SHP77 treated with DMSO at 0.1 percent for 48 hours (cell line): ENCODE measurements at places on chromosomes 13 and 19.
A peak's percentile ranks its signal among the peaks of the same experiment; 100 is the strongest.

GRCh38 chr19:33427801-33428626, 54.5 kb downstream of the CEBPG start:
- DNase-seq = no peak

- DNase-seq = no peak
These were observed 28.0 kb downstream of the CHST8 start for GRCh38 chr19:33649627-33650305.

GRCh38 chr19:48726556-48726955, 7.0 kb upstream of the MAMSTR start:
- no peak for DNase-seq

- DNase-seq = peak; percentile 93
These were observed 80.5 kb upstream of the MBNL2 start for GRCh38 chr13:97141564-97142005.

- DNase-seq = no peak
These were observed 5.4 kb downstream of the RNU6-9 start for GRCh38 chr19:898663-899062.

DNA sequence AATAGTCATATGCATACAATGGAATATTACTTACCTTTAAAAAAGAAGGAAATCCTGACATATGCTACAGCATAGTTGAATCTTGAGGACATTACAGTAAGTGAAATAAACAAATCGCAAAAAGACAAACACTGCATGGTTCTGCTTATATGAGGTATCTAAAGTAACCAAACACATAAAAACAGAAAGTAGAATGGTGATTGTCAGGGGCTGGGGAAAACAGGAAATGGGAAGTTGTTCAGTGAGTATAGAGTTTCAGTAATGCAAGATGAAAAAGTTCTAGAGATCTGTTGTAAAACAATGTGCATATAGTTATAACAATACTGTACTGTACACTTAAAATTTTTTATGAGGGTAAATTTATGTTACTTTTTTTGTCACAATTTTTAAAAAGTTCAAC, 219.4 kb downstream of the KLF5 start:
- no peak for DNase-seq

GRCh38 chr13:48448959-48449614, 36.2 kb upstream of the LPAR6 start:
- DNase-seq = no peak

- DNase-seq = no peak
These were observed 5.1 kb downstream of the UTP14C start for GRCh38 chr13:52029569-52029968.

GRCh38 chr19:47521473-47522180, 6.8 kb upstream of the NAPA start:
- DNase-seq = no peak

DNA sequence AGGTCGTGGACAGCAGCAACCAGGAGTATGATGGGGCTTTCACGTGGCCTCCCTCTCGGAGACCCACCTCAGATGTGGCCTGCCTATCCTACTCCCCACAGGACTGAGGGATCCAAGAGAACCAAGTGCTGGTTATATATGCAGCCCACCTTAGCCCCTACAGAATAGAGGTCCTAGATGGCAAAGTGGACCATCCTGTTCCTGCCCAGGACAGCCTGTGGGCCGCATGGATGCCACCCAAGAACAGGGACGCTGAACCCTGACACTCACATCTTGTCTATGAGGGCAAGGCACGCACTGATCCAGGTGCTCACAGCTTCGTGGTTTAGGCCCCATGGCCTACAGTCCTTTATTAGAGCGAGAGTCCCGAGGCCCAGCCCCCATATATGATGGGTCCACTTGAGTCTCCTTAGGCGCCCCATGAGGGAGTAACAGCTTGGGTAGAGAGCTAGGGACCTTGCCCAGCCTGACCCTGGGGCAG, 1.5 kb upstream of the SLC27A5 start:
- DNase-seq = no peak

GRCh38 chr19:6772028-6772865, at the start of gene VAV1:
VAV1 (plus strand) TSS chr19:6772708; CDS start chr19:6772808, 100 bp downstream.
- no peak for DNase-seq

DNA sequence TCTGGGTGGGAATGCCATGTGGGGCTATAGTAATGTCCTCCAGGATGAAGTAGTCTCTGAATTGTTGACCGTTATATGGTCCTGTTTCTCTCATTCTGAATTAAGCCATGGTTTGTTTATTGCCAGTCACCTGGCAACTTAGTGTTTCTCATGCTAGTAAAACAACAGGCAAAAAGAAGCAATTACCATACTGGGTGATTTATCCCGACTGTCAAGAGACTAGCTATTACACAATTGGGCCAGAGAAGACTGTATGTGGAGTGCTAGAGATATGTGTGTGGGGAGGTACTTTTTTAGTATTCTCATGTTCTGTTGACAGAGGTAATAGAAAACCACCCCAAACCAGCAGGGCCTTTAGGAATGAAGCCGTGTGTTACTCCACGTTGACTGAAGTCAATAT, 258.2 kb downstream of the TDRD3 start:
- no peak for DNase-seq

- DNase-seq = no peak
These were observed 1331.5 kb upstream of the PCDH20 start for GRCh38 chr13:62747152-62747551.

GRCh38 chr19:44772959-44773358, 4.7 kb upstream of the CBLC start:
- DNase-seq = no peak

GRCh38 chr19:18271433-18271841, 2.8 kb downstream of the IQCN start:
- no peak for DNase-seq

DNA sequence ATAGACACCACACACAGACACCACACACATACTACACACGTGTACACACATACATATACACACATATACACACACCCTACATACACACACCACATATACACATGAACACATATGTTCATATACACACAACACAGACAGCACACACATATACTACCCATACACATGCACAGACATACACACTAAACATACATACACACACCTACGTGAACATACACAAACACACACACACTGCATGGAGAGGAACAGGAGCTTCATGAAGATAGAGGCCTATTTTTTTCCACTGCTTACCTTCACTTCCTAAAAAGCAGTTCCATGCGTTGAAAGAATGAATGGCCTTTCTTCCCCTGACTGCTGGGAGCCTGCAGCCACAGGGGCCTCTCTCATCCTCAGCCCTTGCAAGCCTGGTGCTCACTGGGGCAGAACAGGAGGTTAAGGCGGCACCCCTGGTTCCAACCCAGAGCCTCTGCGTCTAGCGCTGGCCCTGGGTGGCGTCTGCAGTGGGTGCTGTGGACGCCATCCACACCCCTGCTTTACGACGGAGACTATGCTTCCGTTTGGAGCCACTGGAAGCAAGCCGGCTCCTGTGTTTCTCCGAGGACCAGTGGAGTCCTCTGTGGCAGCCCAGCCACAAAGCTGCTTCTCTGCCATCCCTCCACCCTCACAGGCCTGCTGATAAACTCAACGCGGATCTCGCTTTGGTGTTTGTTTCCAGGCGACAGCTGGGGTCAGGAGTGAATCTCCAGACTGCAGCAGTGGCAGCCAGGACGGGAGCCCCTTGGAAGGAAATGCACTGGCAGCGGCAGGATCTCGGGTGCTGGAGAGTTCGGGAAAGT, 1.9 kb upstream of the RASA3 start:
- DNase-seq = no peak
